ENCODE measurements at places on chromosomes 3 and 15. TPM values are rescaled to one million over a fixed set of nuclear protein-coding genes. Genes with fewer than 3 reads are reported as not detected.

Gene CD200
- 1.2 TPM for polyA plus RNA-seq

Gene ACKR2
- 1.2 TPM for polyA plus RNA-seq

Gene PCSK6
- 10.3 TPM for polyA plus RNA-seq

- no peak for DNase-seq
- H3K4me1 ChIP-seq = peaks cover 7% of the 10 kb centered on the region
- H3K36me3 ChIP-seq = no peaks in the 10 kb centered on the region
- no peak overlapping the region for H3K27ac ChIP-seq
- H3K4me3 ChIP-seq = no peak overlapping the region
- no peaks in the 10 kb centered on the region for H3K27me3 ChIP-seq
These were observed 25.1 kb downstream of the POLR2M start for GRCh38 chr15:57731530-57732103.

DNA sequence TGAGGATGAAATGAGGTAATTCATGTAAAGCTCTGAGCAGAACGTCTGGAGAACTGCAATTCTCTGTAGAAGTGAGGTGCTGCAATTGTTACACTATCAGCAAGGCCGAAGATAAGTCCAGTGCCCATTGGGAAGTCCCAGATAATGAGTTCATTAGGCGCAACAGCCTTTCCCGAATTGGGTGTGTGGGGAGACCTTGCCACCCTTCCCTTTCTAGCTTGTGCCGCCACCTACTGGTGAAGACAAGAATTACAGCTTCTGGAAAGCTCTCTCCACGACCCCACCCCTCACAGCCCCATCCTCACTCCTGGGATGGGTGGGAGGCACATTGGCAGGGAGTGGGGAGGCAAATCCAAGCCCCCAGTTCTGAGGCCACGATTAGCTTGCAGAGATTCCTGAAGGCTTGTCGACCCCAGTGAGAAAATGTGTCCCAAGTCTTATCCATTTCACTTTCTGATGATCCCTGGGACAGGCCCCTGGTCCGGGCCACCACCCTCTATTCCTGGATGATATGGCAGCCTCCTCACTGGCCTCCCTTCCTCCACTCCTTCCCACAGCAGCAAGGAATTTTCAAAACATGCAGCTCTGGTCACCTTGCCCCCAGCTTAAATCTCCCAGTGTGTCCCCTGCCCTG is 36.4 kb downstream of the FAM3D start:
- H3K27ac ChIP-seq = peak overlapping the region; percentile 72
- no peaks in the 10 kb centered on the region for H3K27me3 ChIP-seq
- H3K4me3 ChIP-seq = no peak overlapping the region
- H3K4me1 ChIP-seq = peaks cover 21% of the 10 kb centered on the region
- no peaks in the 10 kb centered on the region for H3K36me3 ChIP-seq

DNA sequence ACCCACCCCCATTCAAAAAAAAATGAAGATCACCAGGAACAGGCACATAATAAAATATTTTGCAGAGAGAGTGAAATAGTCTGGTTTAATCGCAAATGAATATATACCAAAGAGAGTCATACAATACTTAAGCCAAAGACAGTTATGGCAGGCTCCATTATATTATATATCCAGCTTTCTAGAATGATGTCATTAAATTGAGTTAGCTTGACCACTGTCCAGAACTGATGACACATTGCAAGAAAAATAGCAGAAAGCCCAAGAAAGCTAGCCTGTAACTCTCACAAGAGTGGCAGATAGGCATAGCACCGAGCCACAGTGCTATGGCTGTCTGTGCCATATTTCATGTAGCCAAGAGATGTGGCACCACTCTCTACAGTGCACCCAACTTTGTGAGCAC is 231.9 kb upstream of the SEMA6D start:
- no peak overlapping the region for H3K27ac ChIP-seq
- no peak for DNase-seq
- H3K27me3 ChIP-seq = no peaks in the 10 kb centered on the region

GRCh38 chr3:136166507-136166906 is 29.6 kb downstream of the MSL2 start:
- H3K27ac ChIP-seq = no peak overlapping the region
- no peaks in the 10 kb centered on the region for H3K36me3 ChIP-seq
- DNase-seq = no peak
- no peaks in the 10 kb centered on the region for H3K27me3 ChIP-seq

- H3K4me3 ChIP-seq = no peak overlapping the region
- no peaks in the 10 kb centered on the region for H3K27me3 ChIP-seq
- no peaks in the 10 kb centered on the region for H3K4me1 ChIP-seq
- no peaks in the 10 kb centered on the region for H3K36me3 ChIP-seq
These were observed 95.5 kb upstream of the CHRNA7 start for GRCh38 chr15:31934821-31935220.

GRCh38 chr3:32888739-32889138 is 62.7 kb upstream of the CCR4 start:
- no peaks in the 10 kb centered on the region for H3K27me3 ChIP-seq
- H3K4me3 ChIP-seq = no peak overlapping the region
- H3K36me3 ChIP-seq = no peaks in the 10 kb centered on the region

DNA sequence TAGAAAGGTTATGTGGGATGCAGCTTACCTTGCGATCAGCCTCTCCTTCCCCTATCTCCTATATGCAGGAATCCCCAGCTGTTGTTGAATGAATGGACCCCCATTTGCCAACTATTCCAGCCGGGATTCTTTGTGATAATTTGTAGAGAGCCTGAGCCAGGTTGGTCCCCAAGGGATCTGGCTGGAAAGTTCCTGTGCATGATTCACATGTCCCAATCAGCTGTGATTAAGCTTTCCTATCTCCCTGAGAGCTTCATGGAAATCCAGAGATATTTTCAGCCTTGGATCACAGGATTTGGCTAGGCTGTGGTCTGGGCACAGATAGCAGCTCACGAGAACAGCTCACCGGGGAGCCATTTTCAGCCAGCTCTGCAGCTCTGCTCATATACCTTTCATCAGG is 76.7 kb downstream of the ARNT2 start:
- H3K27ac ChIP-seq = peak overlapping the region; percentile 70
- no peak overlapping the region for H3K4me3 ChIP-seq
- no peaks in the 10 kb centered on the region for H3K36me3 ChIP-seq
- peaks cover 43% of the 10 kb centered on the region for H3K4me1 ChIP-seq
- no peaks in the 10 kb centered on the region for H3K27me3 ChIP-seq

DNA sequence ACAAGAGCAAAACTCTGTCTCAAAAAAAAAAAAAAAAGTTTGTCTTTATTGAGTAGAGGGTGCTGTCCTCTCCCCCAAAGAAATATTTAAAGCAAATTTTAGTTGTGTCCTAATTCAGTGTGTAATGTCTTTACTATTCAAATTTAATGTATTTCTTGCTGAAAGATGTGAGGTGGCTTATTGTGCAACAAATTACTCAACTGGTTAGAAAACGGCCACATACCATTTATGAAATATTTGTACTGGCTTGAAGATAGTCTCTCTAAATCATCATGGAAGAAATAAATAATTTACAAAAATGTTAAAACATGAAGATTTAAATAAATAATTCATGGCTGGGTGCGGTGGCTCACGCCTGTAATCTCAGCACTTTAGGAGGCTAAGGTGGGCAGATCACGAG is 63.0 kb downstream of the SLTM start:
- no peaks in the 10 kb centered on the region for H3K36me3 ChIP-seq
- H3K27me3 ChIP-seq = no peaks in the 10 kb centered on the region
- H3K4me3 ChIP-seq = no peak overlapping the region
- H3K27ac ChIP-seq = no peak overlapping the region
- no peak for DNase-seq
- no peaks in the 10 kb centered on the region for H3K4me1 ChIP-seq

- no peak for DNase-seq
- no peaks in the 10 kb centered on the region for H3K36me3 ChIP-seq
- no peak overlapping the region for H3K4me3 ChIP-seq
- H3K4me1 ChIP-seq = no peaks in the 10 kb centered on the region
- no peaks in the 10 kb centered on the region for H3K27me3 ChIP-seq
These were observed 3.2 kb downstream of the EHHADH start for GRCh38 chr3:185250653-185251052.

DNA sequence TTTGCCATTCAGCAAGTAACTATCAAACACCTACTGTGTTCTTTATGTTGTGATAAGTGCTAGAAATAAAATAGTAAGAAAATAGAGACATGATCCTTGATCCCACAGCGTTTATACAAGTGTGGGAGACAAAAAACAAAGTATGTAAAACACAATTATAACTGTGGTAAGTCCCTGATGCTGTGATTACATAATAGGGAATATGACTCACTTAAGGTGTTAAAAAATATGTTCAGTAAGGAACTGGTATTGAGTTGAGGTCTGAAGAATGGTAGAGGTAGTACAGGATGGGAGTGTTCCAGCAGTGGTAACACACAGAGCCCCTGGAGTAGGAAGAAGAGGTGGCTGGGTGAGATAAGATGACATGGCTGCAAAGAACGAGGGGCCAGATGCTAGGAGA is 132.1 kb upstream of the TMC3 start:
- H3K27ac ChIP-seq = no peak overlapping the region
- no peaks in the 10 kb centered on the region for H3K36me3 ChIP-seq
- no peak for DNase-seq
- peaks cover 6% of the 10 kb centered on the region for H3K4me1 ChIP-seq

DNA sequence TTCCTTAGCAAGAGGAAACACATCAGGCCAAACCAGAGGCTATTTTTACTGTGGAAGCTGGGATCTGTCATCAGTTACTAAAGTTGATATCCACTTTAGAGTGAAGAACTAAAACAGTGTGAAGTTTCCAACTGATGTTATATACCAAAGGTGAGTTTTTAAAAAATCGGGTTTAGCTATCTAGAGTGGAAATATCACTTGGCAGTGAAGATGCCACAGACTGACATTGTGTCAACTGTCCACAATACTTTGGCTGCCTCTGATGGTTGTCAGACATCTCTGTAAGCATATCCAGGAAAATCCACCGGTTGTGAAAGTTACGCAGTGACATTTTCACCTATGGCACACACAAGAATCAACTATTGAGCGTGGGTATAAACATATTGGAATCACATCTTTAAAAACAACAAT is 9.2 kb downstream of the ZIC1 start:
- H3K4me3 ChIP-seq = no peak overlapping the region
- no peak overlapping the region for H3K27ac ChIP-seq
- peaks cover 20% of the 10 kb centered on the region for H3K4me1 ChIP-seq
- H3K36me3 ChIP-seq = no peaks in the 10 kb centered on the region
- DNase-seq = no peak

GRCh38 chr3:129121016-129121791 is 400 bp downstream of the RAB43 start:
- H3K27ac ChIP-seq = peak overlapping the region; percentile 94
- peaks cover 38% of the 10 kb centered on the region for H3K4me1 ChIP-seq
- H3K4me3 ChIP-seq = peak overlapping the region; percentile 67
- H3K27me3 ChIP-seq = no peaks in the 10 kb centered on the region
- DNase-seq = no peak

DNA sequence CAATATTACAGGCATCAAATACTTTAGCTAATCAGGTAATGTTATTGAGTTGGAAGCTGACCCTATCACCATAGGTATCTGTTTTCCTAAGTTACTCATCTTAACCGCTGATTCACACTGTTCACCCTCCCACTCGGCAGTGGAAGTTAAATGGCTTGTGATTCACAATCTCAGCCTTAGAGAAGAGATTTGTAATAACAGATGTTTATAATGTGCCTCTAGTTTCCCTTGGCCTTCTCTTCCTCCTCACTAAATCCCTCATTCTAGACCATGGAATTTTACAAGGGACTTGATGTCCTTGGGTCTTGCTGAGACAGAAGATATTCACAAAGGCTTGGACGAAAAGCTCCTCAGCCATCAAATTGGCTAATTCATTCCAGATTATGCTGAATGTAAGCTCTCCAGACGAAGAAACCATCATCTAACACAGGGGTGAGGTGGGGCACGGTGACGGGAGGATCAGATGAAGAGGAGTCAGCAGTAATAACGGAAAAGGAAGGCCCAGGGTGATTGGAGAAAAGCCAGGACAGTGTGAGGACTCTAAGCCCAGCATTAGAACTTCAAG is 931.7 kb downstream of the MCTP2 start:
- H3K4me3 ChIP-seq = no peak overlapping the region
- no peaks in the 10 kb centered on the region for H3K4me1 ChIP-seq
- H3K36me3 ChIP-seq = no peaks in the 10 kb centered on the region
- DNase-seq = peak; percentile 70
- H3K27ac ChIP-seq = no peak overlapping the region
